ENCODE measurements at places on chromosomes 4 and X. TPM values are rescaled to one million over a fixed set of nuclear protein-coding genes. Genes with fewer than 3 reads are reported as not detected.

DNA sequence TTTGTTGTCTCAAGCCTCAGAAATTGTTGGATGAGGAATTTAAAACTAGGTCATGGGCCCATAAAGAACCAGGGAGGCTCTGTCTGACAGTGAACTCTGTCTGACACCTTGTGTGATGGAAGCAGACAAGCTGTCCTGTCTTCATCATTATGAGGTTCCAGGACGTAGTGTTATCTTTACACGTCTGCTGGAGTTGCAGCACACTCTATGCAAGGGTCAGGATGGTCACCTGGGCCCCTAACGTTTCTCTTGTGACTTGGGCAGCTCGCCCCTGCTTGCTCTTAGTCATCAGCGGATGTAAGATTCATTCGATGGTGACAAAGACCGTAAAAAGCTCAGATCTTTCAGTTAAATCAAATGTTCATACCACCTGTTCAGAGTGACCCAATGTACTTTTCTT, 92.0 kb upstream of the ADGRG2 start:
- H3K4me1 ChIP-seq: no peaks in the 10 kb centered on the region
- H3K4me3 ChIP-seq: no peak overlapping the region
- no peak overlapping the region for H3K27ac ChIP-seq

- no peak for DNase-seq
- H3K4me1 ChIP-seq: no peaks in the 10 kb centered on the region
- H3K27me3 ChIP-seq: no peaks in the 10 kb centered on the region
- no peak overlapping the region for H3K4me3 ChIP-seq
- no peak overlapping the region for H3K27ac ChIP-seq
Measured at GRCh38 chrX:66680451-66680850, 41.6 kb upstream of the EDA2R start.

DNA sequence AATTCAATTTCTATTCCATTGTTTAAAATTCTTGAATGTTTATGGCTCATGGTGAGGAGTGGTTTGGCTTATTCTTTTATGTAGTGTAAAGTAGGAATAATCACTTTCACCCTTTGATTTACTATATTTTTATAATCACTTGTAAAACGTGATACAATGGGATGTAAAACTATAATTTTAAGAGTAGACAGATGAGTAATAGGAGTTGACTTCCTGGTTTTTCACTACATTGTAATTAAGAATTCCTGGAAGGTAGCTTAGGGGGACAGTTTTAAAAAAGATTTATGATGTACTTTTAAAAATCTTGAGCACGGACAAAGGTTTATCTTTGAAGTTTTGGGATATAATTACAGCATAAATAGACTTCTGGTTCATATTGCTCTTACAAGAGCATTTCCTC, 65.3 kb downstream of the PDGFC start:
- no peak for DNase-seq
- H3K4me1 ChIP-seq: no peaks in the 10 kb centered on the region
- no peak overlapping the region for H3K4me3 ChIP-seq
- H3K27ac ChIP-seq: no peak overlapping the region
- no peaks in the 10 kb centered on the region for H3K36me3 ChIP-seq

DNA sequence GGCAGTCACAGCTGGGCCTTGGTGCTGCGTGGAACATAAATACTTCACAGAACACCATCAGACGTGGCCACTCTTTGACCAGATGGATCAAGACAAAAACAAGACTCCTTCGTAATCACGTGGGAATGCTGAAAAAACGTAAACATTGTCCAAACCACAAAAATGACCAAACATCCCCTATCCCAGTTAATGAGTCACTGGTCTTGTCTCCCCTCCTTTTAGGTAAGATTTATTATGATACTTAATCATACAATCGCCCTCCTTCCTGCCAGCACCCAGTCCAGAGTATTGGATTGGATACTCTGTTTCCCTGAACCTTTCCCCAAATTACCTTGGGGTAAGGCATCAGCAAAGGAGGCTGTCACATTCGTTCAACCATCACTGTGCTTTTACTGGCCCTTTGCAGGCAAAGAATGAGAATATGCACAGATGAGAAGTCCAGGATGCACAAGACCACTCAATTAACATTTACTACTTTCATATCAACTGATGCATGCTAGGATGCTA, 601 bp upstream of the TCEANC start:
- H3K27ac ChIP-seq: peak overlapping the region; percentile 47
- peaks cover 4% of the 10 kb centered on the region for H3K36me3 ChIP-seq
- H3K4me3 ChIP-seq: no peak overlapping the region
- no peak for DNase-seq
- no peaks in the 10 kb centered on the region for H3K27me3 ChIP-seq

DNA sequence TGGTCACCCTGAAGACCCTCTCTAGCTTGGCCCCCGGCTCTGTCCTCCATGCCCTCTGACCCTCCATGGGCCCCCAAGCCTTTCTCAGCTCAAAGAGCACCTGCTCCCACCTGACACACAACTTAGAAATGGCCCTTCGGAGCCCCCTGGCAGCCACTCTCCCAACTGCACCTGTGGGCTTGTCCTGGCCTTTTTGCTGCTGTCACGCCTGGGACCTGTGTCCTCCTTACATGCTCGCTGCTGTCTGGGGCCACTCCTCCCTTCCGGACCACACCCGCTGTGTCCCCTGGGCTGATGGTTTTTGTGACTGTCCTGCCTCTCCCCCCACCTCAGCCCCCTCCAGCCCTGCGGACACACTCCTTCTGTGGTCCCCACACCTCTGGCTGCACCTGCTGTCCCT, 106.2 kb upstream of the AFAP1 start:
- H3K36me3 ChIP-seq: no peaks in the 10 kb centered on the region
- H3K4me3 ChIP-seq: no peak overlapping the region
- H3K27me3 ChIP-seq: no peaks in the 10 kb centered on the region
- no peaks in the 10 kb centered on the region for H3K4me1 ChIP-seq

DNA sequence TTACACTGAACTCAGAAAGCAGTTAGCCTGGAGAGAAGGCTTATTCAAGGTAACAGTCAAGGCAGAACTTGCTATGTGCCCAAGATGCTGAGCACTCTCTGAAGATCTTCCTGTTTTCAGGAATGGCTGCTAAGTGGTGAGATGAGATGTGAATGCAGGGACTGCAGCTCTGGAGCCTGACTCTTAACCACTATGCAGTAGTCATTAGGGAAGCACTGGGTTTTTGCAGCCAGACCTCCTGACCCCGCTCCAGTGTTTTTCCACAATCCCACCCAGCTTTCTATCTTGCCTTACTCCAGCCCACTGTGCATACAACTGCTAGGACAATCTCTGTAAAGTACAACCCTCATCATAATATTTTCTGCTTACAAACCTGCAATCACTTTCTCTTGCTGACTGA, 95.2 kb upstream of the LNX1 start:
- H3K4me1 ChIP-seq: no peaks in the 10 kb centered on the region
- DNase-seq: no peak
- H3K36me3 ChIP-seq: no peaks in the 10 kb centered on the region

- no peaks in the 10 kb centered on the region for H3K36me3 ChIP-seq
- H3K4me1 ChIP-seq: peaks cover 2% of the 10 kb centered on the region
- H3K27ac ChIP-seq: no peak overlapping the region
- peak overlapping the region; percentile 66 for H3K4me3 ChIP-seq
Measured at GRCh38 chr4:53589511-53589910, 1.8 kb downstream of the LNX1 start.

DNA sequence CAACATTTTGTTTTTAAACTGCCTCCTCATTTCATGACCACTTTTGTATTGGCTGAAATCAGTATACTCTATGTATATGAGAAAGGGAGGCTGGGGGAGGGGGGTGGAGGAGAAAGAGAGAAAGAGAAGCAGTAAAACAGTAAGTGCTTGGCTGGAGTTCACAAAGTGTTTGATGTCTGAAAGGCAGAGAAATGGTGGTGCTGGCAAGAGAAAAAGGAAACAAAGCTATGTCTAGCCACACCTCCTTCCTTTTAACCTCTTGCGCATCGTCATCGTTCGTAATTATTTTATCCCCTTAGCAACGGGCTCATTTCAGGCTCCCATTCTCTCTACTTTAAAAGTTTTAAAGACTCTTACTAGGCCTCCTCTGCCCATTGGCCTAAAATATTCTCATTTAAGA, 25.6 kb downstream of the RPA4 start:
- H3K27me3 ChIP-seq: no peaks in the 10 kb centered on the region
- H3K4me1 ChIP-seq: no peaks in the 10 kb centered on the region

HAND2 gene
- polyA plus RNA-seq: not detected

SPANXA1 gene
- polyA plus RNA-seq: not detected

CFAP99 gene
- 0.15 TPM for polyA plus RNA-seq

HPGD gene
- 107 TPM for polyA plus RNA-seq

DGKK gene
- not detected for polyA plus RNA-seq

DKK2 gene
- 0.37 TPM for polyA plus RNA-seq

Data from small intestine (tissue), 16 donors.